CD4-positive, alpha-beta T cell treated with Interleukin-2 at 100 ng/mL for 4 hours (primary cell): ENCODE measurements at places on chromosomes 2 and 18.
A peak's percentile ranks its signal among the peaks of the same experiment; 100 is the strongest.

DNA sequence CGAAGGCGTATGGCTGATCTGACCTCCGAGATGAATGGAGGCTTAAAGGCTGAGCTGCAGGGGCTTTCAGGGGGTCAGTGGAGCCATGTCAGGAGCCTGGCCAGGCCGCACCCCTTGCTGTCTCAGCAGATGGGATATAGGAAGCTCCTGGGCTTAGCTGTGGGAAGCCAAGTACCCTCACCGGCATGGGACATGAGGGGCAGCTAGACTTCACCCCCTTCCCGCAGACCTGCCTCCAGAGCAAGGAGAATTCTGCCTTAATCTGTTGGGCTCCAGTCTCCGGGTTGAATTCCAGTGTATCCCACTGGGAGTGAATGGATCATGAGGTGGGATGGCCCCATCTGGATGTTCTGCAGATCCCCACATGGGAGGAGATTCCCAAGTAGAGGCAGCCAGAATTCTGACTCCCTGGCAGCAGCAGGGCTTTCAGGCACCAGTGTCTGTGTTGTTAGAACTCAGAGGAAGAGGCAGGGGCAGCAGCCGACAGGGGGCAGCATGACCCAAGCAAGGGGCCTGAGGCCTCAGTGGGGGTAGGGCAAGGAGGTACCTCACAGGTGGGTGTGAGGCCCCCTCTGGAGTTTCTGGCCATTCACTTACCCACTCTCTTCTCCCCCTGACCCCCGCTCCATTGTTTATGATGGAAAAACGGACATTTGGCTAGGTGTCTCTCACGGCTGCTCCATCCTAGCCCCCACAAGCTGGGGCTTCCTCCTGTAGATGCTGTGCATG is 19.1 kb downstream of the CAPG start:
- DNase-seq = peak; percentile 72

DNA sequence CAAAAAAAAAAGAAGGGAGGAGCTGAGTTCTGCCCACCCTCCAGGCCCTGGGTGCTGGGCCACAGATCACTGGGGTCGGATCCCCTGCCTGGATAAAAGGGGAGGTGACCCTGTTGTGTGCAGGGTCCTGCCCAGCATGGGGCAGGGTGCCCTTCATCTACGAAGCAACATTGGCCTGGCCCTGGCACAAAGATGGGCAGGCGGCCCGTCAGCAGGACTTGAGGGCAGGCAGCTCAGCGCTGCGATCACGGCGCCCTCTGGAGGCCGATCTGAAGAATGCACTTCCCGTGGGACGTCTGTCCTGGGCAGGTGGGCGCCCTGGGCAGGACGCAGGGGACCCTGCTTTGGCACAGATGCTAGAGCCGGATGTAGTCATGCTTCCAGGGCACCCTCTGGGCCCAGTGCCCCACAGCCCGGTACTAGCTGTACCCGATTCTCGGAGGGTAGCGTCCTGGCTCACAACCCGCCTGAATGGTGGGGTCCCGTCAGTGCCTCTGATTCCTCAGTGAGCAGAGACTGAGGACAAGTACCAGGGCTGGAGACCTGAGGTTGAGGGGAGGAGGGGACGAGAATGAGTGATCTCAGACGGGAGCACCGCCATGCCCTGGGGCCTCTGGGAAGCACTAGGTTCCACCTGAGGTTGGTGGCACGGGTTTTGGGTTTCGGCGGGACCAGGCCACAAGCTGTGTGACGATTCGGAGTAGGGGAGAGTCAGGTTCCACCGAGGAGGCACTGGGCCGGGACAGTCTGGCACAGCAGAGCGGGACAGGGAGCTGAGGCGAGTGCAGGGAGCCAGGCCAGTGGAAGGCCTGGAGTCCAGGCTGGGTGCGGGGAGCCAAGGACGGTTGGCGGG is 18.0 kb downstream of the ARID5A start:
- DNase-seq = peak; percentile 69

GRCh38 chr2:219433666-219434467 is 776 bp upstream of the SPEG start:
- DNase-seq = no peak

DNA sequence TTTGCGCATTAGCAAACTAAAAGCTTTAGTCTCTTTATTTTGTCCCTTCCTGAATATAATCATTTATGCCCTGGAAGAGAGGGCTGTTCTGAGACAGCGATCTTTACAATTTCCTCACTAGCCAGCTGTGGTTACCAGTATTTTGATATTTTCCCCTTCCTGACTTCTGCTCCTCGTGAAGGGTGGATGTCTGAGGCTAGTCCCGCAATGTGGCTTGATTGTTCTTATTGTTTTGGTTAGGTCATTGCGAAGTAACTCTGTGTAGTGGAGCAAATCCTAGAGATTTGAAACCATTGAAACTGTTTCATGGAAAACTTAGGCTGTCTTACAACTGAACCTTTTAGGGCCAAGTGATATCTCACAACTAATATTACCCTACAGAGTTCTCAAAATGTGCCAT is 2.4 kb downstream of the MRPL33 start:
- no peak for DNase-seq

DNA sequence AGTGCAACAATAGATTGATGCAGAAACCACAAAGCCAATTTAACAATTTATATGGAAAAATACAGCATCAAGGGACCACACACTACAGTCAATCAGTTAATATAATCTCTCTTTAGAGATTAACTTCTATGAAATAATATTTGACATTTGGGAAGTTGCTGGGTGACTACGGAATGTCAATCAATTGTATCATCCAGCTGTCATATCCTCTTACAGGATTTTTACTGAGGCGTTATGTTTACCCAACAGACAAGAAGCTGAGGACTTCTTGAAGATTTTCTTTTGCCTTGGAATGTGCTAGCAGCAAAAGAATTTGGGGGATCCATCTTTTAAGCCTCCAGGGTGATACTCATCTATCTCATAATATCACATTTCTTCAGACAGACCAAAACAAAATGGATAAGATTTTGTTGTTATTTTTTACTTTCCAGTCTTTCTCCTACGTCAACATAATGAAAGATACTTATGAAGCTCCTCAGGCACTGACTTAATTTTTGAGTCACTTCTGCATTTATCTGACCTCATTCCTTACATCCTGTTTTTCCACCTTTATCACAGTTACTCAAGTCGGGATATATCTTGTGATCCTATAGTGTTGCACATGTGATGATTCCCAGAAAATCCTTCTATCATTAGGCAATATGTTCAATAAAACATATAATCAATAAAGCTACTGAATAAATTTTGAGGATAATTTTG is 227.2 kb upstream of the SPHKAP start:
- no peak for DNase-seq

DNA sequence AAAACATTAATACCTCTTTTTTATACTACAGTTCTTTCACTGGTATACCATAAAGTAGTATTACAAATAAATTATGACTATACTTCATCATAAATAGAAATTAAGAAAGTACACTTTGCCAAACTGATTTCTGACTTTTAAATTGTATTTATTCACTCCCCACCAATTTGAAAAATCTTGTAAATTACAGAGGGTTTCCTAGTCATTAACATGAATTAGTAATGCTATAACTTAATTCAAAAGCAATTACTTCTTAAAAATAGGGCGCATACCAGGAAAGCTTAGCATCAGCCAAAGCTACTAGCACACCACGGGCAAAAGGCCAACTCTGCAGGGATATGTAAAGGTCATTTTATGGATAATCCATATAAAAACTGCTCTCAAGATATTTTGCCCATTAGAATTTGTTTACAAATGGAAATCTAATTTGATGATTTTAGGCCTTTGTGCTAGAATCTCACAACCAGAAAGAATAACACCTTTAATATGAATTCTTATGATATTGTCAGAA is 142.3 kb downstream of the PIGN start:
- no peak for DNase-seq

- no peak for DNase-seq
These were observed 86.6 kb downstream of the VWC2L start for GRCh38 chr2:214497489-214497888.

DNA sequence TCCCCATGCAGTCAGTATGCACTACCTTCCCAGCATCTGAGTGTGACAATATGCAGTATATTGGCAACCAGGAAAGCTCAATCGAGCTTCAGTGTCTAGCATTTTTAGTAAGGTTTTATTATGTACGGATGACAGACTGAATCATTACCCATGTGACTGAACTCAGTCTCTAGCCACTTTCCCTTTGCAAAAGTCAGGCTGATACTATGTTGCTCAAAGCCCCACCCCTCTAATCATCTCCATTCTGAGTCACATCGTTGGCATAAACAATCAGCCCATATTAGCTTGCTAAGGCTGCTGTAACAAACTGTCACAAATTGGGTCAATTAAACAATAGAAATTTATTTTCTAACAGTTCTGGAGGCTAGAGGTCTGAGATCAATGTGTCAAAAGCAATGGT is 25.8 kb upstream of the SRD5A2 start:
- no peak for DNase-seq

DNA sequence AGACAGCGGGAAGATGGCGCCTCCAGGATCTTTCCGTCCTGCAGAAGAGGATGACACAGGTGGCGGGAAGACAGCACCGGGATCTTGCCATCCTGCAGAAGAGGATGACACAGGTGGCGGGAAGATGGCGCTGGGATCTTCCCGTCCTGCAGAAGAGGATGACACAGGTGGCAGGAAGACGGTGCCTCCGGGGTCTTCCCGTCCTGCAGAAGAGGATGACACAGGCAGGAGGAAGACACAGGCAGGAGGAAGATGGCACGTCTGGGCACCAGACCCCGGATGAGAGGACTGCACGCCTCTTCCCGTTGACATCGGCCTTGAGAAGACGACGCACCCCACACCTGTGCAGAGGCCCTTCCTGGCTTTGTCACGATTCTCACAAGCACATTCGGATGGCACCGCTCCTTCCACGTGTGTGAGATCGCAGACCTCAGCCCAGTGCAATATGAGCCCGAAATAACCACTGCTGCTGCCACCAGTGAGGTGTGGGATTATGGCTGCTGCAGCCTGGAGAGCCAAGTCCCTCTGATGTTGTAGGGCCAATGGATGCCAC is 79.4 kb upstream of the SNTG2 start:
- no peak for DNase-seq

- DNase-seq = peak; percentile 52
These were observed 53.3 kb downstream of the ZNF236 start for GRCh38 chr18:76875390-76876325.

- DNase-seq = no peak
These were observed 51.7 kb downstream of the IMPA2 start for GRCh38 chr18:12032786-12033642.

DNA sequence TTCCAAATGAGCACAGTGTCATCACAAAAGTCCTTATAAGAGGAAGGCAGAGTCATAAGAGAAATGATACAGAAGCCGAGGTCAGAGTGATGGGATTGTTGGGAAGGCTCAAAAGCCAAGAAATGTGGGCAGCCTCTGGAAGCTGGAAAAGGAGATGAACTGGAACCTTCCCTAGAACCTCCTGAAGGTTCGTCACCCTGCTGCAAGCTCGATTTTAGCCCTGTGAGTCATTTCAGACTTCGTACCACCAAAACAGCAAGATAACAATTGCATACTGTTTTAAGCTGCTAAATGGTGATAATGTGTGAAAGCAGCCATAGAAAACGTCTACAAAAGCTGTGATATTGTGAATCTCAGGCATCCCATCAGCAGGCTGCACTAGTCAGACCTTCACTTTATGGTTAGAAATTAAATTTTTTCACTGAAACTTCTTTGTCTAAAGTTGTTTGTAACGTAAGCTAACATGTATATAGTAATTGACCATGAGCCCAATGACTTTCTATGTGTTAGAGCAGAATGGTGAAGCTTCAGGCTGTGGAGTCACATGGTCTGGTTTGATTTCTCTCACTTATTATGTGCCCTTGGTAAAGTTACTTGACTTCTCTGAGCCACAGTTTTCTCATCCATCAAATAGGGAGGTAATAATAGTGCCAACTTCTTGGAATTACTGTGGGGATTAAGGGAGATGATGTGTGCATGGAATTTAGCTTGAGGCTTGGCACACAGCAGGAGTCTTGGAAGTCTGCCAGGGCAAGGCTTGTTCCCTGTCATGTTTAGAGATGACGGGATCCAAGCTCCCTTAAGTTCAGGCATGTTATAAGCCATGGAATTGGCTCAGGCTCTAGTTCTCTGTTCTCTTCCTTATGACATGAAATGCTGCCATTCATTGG is 132.0 kb upstream of the CCDC195 start:
- no peak for DNase-seq
